ENCODE measurements at places on chromosomes 4 and X.

DNA sequence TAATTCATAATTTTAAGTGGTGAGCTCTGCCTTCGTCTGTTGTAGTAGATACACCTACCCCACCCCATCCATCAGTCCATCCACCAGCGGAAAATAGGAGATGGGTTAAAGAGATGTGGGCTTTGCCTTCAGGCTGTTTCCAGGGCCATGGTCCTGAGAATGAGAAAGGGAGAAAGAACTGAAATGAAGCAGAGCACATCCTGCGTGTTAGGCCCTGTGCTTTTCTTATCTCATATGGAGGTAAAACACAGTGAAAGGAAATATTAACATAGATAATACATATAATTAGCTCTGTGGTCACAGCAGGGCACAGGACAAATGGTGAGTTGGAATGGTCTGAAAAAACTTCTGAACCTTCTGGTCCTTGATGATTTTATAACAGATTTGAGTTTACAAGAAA lies 393.5 kb downstream of the BMPR1B start:
- DNase-seq: no peak

GRCh38 chr4:22553560-22553959 lies 37.7 kb upstream of the ADGRA3 start:
- no peak for DNase-seq

DNA sequence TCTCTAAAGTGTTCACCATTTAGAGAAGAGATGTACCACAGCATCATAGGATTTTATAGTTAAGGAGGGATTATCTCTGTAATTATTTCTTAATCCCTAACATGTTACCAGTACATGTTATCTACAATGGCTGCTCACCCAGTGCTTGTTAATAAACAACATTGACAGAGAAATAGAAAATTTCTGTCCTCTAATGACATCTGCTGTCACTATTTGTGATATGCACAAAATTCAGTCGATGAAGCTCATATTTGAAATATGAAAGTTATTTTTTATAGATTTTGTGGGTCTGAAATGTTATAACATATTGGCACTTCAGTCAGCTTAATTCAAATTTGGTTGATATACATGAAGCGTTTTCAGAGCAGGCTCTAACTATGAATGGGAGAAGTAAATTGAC lies 48.8 kb upstream of the GRXCR1 start:
- no peak for DNase-seq

- no peak for DNase-seq
These were observed 237.0 kb upstream of the GEMIN8 start for GRCh38 chrX:14266705-14267104.

GRCh38 chr4:8324640-8325239 lies 55.2 kb downstream of the HTRA3 start:
- DNase-seq: no peak

GRCh38 chr4:33911959-33912358 lies 2332.4 kb downstream of the ARAP2 start:
- DNase-seq: no peak

- no peak for DNase-seq
These were observed 61.6 kb upstream of the GPM6A start for GRCh38 chr4:175873707-175874106.

GRCh38 chr4:104451573-104451972 lies 43.1 kb downstream of the CXXC4 start:
- DNase-seq: no peak

DNA sequence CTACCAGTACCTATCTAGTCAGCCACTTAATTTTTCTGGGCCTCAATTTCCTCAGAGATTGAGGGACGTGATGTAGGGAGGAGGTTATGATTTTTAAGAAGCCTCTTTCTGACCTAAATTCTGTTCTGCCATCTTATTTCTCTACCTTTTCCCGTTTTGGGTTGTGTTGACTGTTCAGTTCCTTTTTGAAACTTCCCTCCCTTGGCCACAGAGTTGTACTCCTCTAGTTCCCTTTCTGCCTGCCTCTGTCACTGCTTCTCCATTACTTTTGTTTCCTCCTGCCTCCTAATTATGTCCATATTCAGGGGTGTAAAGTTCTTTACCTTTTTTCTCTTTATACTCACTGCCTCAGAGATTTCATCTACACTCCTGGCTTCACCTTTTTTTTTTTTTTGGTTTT lies 25.4 kb downstream of the CLCN5 start:
- no peak for DNase-seq

- no peak for DNase-seq
These were observed 19.2 kb downstream of the ETDC start for GRCh38 chrX:135328421-135329005.

- DNase-seq: no peak
These were observed 69.8 kb downstream of the ZNF182 start for GRCh38 chrX:47933946-47934345.

DNA sequence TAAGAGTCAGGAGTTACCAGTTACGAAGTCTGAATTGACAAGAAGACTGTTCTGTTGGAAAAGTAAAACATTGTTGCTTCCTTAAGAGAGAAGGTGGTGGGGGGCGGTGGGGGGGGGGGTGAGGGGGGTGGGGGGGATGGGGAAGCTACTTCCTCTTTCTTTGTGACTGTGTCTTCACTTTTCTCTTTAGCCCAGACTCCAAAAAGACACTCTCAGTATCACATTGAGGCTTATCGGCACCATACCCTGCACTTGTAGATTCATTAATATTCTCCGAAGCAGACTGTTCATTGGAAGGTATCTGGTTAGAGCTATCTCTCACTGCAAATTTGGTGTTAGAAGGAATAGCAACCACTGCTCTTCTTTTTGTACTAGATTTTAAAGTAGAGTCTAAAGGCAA lies 94.5 kb upstream of the IL13RA1 start:
- no peak for DNase-seq

- DNase-seq: no peak
These were observed 9.5 kb downstream of the DOK7 start for GRCh38 chr4:3472411-3473141.

DNA sequence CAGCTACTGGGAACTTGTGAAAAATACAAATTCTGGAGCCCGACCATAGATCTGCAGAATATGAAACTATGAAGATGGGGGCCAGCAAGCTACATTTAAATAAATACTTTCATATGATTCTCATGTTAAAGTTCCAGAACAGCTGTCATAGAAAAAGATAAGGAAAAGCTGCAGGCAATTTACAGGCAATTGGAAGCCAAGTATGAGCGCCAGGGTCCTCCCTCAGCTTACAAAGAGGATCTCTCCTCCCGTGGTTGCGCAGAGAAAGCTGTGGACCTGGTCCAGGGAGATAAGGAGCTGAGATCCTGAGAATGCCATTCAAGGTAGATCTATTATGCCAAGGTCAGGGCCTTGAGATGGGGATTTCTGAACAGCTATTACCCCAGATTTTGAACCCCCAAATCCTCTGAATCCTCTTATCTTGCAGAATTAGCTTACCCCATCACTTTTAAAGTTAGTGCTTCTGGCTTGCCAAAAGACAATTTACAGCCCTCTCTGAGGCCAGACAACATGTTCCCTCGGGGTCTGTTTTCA lies 25.6 kb upstream of the FRAS1 start:
- DNase-seq: no peak

DNA sequence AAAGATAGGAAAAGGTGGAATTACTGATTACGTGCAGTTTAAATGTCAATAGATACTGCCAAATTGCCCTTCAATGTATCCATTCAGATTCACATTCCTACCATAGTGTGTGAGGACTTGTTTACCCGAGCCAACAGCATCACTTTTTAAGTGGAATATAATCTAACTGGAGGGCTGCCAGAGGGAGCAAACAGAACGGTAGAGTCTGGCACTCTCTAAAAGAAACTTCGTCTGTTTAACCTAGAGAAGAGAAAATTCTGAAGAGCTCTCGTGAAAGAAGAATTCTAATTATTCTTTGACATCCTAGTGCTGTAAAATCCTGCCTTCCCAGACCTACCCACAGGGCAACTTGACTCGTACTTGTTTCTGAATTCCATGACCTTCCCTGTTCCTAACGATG lies 23.2 kb downstream of the SMIM43 start:
- DNase-seq: no peak

GRCh38 chr4:54165438-54165837 lies 63.7 kb upstream of the PDGFRA start:
- no peak for DNase-seq

DNA sequence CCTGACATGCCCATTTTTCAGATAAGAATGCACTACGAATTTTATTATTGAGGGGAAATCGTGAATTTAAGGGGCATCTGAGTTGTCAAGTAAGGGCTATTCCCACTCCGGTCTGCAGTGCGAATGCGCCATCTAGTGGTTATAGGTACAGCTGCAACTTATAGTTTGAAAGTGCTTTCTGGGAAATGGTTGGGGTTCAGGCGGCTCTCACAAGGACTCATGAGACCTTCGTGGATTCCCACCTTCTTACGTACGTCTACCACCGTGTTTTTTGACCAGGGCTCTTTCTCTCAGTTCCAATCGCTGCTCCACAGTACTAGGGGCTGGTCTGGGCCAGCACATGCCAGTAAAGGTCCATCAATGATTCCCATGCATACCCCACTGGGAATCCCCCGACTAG lies 12.3 kb downstream of the MSL3 start:
- DNase-seq: no peak

DNA sequence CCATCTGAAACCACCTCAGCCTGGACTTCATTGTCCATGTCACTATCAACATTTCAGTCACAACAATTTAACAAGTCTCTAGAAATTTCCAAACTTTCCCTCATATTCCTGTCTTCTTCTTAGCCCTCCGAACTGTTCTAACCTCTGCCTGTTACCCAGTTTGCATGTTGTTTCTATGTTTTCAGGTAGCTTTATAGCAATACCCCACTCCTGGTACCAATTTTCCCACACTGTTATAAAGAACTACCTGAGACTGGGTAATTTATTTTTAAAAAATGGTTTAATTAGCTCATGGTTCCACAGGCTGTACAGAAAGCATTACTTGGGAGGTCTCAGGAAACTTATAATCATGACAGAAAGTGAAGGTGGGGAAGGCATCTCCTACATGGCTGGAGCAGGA lies 679.2 kb upstream of the FRG1 start:
- no peak for DNase-seq

GRCh38 chr4:15149839-15150592 lies 147.7 kb downstream of the CPEB2 start:
- DNase-seq: no peak

Measured in esophagus squamous epithelium (tissue), 5 donors.